ENCODE measurements at places on chromosomes 6 and 20.

- DNase-seq: no peak
Observed at GRCh38 chr20:5080384-5080877, 39.3 kb downstream of the PCNA start.

DNA sequence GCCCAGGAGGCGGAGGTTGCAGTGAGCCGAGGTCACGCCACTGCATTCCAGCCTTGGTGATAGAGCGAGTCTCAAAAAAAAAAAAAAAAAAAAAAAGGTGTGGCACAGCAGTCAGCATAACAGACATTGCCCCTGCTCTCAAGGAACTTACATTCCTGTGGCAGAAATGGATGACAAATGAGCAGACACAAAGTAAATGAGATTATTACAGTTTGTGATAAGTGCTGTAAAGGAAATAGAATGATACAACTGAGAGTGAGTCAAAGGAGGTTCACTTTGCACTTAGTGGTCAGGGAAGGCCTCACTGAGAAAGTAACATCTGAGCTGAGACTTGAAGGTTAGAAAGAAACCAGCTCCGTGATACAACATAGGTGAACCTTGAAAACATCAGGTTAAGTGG is 36.4 kb downstream of the CEP250 start:
- DNase-seq: no peak

- DNase-seq: no peak
Observed at GRCh38 chr6:45416700-45417099, 39.0 kb upstream of the SUPT3H start.

- DNase-seq: no peak
Observed at GRCh38 chr6:107956181-107956580, 1.8 kb downstream of the SEC63 start.

GRCh38 chr20:46939031-46939965 is 44.7 kb downstream of the EYA2 start:
- no peak for DNase-seq

GRCh38 chr20:38252292-38253288 is 7.9 kb downstream of the KIAA1755 start:
- DNase-seq: no peak

DNA sequence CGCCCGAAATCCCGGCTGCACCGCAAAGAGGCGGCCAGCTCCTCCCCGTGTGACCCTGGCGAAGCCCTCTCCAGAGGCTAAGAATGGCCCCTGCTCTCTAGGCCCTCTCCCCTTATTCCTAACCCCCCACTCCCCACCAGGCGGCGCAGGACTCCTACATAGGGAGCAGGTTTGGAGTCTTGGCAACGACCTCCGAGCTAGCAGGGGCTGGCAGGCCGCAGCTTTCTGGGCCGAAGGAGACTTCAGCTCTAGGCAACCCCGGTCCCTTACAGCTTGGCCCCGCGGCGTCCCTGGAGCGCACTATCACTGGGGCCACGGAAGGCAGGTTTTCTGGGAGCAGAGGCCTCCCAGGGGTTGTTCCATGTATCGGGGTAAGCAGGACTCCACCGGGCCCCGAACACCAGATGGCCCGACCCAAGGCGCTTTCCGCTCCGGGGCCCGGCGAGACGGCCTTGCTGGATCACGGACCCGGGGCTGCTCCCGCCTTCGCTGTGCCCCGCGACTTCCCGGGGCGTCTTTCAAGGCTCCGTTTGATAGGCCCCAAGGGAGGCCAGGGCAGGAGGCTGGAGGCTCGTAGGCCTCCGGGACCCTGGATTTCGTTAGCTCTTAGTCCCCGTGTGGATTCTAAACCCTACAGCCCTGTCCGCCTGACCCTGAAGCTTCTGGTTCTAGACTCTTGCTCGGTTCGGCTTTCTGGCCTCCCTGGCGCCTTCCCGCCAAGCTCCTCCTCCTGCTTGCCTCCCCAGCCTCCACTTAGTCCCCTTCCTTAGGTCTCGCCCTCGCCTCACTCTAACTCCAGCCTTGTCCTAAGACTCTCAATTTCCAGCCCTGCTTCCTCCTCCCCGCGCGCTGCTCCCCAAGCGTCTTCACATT is 1.9 kb downstream of the SLC32A1 start:
- no peak for DNase-seq

- DNase-seq: no peak
Observed at GRCh38 chr20:37523012-37523391, 2.0 kb downstream of the NNAT start.

GRCh38 chr6:91161246-91161645 is 574.4 kb upstream of the MAP3K7 start:
- no peak for DNase-seq

- DNase-seq: no peak
Observed at GRCh38 chr6:17466147-17466546, 72.8 kb downstream of the CAP2 start.

- DNase-seq: no peak
Observed at GRCh38 chr6:123527406-123527805, 109.3 kb downstream of the TRDN start.

DNA sequence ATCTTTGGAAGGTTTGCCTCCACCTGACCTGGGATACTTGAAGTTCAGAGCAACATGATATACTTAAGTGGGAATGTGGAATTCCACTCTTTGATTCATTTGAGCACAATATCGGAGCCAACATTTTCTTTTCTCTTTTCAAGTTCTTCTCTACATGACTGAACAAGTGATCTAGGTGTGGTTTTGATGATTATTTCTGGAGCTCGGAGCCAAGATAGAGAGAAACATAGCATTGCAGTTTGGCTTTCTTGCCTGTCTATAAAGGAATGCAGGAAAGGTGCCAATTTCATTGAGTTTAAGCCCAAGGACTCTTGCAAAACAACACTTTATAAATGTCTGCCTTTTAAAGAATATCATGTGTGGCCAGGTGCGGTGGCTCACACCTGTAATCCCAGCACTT is 124.2 kb upstream of the FAM83B start:
- DNase-seq: no peak

DNA sequence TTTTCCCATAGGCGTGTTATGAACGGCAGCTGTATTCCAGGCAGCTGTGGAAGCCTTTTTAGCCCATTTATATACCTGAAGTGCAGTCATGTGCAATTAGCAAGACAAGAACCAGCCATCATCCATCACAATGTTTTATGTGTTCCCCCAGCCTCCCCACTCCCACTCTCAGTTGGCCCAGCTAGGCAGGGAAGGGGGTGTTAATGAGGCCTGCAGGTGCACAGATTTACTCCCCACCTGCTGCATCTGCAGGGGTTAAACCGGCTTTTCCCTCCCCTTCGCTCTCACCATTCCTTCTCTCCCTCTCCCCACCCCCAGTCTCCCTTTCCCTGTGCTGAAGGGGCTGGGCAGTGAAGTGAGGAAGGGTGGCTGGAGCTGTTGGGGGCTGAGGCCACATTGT is 149.8 kb upstream of the AKAP12 start:
- no peak for DNase-seq

- peak; percentile 58 for DNase-seq
Observed at GRCh38 chr6:7073821-7074525, 33.8 kb upstream of the RREB1 start.

DNA sequence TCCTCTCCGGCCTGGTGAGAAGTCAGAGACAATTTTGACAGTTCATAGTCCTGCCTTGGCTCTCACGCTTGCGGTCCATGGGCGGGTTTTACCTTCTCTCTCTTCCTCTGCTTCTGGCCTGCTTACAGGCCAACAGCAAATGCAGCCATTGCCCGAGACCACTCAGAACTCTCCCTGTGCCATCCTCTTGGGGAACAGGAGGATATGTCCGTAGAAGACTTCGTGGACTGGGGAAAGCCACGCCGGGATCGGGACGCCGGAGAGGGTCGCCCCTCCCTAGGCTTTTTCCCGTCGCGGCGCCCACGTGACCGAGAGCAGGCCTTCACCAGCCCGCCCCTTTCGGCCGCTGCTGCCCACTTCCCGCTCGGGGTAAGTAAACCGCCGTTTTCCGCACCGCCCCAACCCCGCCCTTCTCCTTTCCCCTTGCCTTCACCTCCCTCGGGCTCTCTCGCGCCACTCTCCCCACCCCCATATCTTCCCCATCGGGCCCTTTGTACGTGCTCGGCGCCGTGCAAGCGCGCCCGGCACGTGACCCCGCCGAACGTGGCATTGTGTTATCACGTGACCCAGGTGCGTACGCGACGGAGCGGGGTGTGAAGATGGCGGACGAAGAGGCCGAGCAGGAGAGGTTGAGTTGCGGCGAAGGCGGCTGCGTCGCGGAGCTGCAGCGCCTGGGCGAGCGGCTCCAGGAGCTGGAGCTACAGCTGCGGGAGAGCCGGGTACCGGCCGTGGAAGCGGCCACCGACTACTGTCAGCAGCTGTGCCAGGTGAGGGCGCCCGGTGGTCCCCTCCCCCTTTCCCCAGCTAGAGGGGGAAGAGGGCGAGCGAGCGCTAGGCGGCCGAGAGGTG is at the start of gene ZNF292:
ZNF292 (plus strand) TSS at position 573 of the 849 bp plus-strand sequence; CDS start at position 600, 27 bp downstream.
- DNase-seq: peak; percentile 94

DNA sequence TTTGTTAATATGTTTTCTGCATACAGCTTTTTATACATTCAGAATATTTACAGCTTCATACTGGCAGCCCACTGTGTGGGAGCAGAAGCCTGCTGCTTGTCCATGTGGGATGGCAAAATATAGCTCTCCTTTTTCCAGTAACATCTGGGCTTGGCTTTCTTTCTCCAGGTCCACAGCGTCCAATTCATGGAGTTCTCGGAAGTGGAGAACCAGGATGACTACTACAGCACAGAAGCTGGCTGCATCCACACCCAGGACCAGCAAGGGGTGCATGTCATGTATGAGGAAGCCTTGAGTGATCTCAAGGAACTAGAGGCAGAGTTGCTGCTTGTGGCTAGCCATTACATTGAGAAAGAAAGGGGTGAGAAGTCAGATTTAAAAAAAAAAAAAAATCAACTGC is 143.1 kb downstream of the CD164 start:
- DNase-seq: no peak

GRCh38 chr6:118890997-118891790 is 2.8 kb upstream of the ASF1A start:
- no peak for DNase-seq

GRCh38 chr6:65700561-65700960 is 6.5 kb downstream of the EYS start:
- no peak for DNase-seq

DNA sequence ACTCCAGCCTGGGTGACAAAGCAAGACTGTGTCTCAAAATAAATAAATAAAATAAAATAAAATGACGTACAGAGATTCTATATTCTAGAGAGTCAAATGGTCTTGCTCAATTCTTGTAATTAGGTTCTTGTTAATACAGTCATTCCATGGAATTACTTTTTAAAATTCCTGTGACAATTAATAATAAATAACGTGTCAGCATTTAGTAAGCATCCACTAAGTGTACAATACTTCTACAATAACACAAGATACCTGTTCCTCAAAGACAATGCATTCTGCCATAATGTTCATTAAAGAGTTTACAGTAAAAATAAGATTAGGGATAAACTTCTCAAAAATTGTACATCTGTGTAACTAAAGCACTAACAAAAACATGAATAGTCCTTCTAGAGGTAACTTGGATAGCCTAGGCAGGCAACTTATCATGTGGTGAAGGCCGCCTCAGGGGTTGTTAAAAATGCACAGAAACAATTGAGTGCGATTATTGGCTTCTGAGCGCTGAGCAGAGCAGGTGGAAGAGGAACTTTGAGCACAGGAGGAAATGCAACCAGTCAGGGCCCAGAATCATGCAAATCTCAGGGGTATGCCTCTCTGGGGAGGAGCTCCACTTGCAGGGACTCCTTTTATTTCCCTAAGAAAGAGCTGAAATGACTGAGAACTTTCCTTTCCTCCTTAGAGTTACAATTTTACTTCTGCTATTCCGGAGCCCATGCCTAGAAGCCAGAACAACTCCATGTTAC is 37.1 kb downstream of the QRSL1 start:
- no peak for DNase-seq

DNA sequence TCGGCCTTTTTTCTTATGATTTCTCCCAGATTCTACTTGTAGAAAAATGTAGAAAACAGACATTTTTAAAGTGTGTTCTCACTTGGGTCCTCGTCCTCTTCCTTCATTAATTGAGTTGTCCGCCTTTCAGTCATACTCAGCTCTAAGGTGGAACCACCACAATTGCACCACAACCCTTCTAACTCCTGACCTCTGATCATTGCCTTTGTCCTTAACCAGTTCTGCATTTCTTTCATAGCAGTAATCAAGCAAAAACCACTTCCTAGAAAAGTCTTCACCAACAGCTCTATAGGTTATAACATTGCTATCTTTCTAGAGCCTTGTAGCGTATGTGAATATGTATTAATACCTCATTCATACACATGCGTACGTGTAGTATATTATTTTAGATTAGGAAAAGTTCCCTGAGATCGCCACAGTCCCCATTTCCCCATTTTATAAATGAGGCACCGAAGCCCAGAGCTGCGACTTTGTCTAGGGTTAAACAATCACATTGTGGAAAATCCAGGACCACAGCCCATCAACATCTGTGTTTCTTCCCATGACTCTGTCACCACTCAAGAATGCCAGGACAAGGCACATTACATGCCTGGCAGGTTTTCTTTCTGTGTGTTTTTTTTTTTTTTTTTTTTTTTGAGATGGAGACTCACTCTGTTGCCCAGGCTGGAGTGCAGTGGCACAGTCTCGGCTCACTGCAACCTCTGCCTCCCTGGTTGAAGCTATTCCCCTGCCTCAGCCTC is 175.5 kb downstream of the BTBD3 start:
- no peak for DNase-seq

GRCh38 chr6:107590378-107590777 is 100.5 kb downstream of the SOBP start:
- no peak for DNase-seq

- no peak for DNase-seq
Observed at GRCh38 chr20:57308451-57309271, 20.9 kb upstream of the SPO11 start.

DNA sequence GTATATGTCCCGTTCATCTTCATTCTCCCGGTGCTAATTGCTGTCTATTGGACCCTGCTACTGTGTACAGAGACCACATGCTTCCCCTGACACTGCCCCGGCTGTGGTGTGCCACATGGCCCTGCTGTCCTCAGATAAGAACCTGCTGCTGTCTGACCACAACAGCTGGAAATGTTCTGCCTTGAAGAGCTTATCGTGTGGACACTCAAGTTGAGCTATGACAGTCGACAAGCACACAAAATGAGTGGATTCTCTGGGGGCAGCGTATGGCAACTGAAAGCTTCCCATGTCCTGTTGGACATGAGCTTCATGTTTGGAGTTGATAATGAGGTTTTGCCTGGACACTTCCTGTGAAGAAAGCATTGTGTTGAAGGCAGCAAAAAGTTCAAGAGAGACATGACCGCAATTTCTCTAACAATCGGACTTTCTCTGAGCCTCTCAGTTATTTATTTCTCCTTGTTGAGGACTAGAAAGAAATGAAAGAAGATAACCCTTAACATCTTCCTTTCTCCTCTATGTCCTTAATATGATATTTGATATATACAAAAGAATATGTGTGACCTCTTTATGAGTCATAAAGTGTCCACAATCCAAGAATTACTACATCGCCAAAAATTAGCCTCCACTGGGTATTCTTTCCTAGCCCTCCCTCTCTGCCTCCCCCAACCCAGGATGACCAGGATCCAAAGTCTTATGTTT is 187.1 kb upstream of the TCF21 start:
- no peak for DNase-seq

Measured in activated T-helper 9 cell treated with anti-CD3 and anti-CD28 coated beads, Interleukin-2, amount 50 U/mL, for 16 hours (primary cell).